ENCODE measurements at places on chromosomes 7 and 10.

DNA sequence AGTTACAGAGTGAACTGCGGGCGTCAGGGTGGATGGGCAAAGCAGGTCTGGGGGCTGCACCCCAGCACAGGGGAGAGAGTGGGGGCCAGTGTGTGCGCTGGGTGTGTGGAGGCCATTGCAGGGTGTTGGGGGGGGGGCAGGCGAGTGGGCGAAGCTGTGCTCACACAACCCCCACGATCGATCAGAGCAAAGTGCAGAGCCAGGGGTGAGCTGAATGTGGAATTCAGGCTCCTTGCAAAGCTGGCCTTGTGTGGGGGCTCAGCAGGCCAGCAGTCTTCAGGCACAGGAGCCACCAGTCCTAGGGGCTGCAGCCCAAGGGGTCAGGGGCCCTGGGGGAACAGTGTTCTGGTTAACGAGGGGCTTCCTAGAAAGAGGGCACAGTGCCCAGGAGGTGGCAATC lies 862 bp upstream of the SHH start:
- no peaks in the 10 kb centered on the region for H3K36me3 ChIP-seq
- H3K4me1 ChIP-seq = peaks cover 22% of the 10 kb centered on the region
- H3K27ac ChIP-seq = no peak overlapping the region
- H3K4me3 ChIP-seq = no peak overlapping the region
- peaks cover 79% of the 10 kb centered on the region for H3K27me3 ChIP-seq

- no peak overlapping the region for H3K27ac ChIP-seq
- H3K36me3 ChIP-seq = no peaks in the 10 kb centered on the region
- no peak for DNase-seq
- H3K4me1 ChIP-seq = no peaks in the 10 kb centered on the region
- no peak overlapping the region for H3K4me3 ChIP-seq
- H3K27me3 ChIP-seq = no peaks in the 10 kb centered on the region
Measured at GRCh38 chr10:43884501-43885105, 235.9 kb upstream of the ZNF32 start.

- H3K27ac ChIP-seq = no peak overlapping the region
- DNase-seq = no peak
- peak overlapping the region; percentile 67 for H3K4me3 ChIP-seq
- no peaks in the 10 kb centered on the region for H3K36me3 ChIP-seq
- peaks cover 18% of the 10 kb centered on the region for H3K4me1 ChIP-seq
Measured at GRCh38 chr7:45922810-45923209, 1.7 kb upstream of the IGFBP3 start.

DNA sequence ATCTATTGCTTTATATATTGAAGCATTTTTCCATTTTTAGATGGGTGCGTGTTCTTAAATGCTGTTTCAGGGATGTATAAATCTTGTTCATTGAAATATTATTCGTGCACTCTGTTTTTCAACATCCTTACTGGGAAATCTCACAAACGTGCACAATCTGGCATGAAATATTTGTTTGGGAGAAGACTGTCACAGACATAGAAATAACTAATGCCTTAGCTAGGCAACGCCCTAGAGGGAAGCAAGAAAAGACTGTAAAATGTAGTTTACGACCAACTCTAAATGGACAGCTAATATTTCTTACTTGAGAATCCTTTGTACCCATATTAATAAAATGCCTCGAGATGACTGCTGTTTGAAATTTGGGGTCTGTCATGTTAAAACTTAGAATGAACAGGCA lies 8.9 kb downstream of the DOCK4 start:
- no peak overlapping the region for H3K4me3 ChIP-seq
- no peaks in the 10 kb centered on the region for H3K27me3 ChIP-seq
- no peaks in the 10 kb centered on the region for H3K4me1 ChIP-seq
- no peak for DNase-seq

GRCh38 chr7:158957921-158958491 lies 101.6 kb downstream of the DYNC2I1 start:
- DNase-seq = peak; percentile 65
- no peak overlapping the region for H3K27ac ChIP-seq
- no peaks in the 10 kb centered on the region for H3K36me3 ChIP-seq
- H3K27me3 ChIP-seq = no peaks in the 10 kb centered on the region
- H3K4me3 ChIP-seq = no peak overlapping the region

DNA sequence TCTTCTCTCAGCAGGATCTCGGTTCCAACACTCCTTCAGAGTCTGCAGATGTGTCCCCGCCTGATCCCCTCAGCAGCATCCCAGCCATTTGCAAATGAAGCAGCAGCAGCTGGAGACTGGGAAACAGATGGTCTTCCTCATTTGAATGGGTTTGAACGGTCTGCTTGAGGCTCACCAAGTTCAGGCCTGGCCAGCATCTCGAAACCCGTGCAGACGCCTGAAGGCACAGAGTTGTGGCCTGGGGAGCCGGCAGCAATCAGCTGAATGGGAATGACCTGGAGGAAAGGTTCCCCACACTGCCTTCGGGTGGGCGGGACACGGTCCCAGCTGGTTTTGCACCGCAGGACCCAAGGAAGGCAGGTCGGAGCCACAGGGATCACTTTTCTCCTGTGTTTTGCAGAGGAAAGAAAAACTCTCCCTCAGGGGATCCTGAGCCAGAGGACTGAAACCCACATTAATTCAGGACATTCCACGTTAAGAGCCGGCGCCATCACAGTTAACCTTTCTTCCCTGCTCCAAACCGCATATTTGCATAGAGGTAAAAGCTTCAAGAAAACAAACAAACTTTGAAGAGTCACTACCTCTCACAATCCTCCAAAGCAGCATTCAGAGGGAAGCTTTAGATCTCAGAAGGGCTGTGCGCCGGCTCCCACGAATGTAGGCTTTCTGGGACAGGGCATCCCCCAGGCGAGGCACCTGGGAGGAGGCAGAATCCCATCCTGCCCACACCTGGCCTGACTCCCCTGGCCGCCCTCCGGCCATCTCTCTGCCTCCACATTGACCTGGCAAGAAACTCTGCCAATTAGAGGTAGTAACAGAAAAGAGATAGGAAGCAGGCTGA lies 17.7 kb downstream of the FGFR2 start:
- peak overlapping the region; percentile 69 for H3K27ac ChIP-seq
- no peaks in the 10 kb centered on the region for H3K36me3 ChIP-seq
- peak; percentile 72 for DNase-seq
- H3K4me1 ChIP-seq = peaks cover 46% of the 10 kb centered on the region
- no peaks in the 10 kb centered on the region for H3K27me3 ChIP-seq

- no peak for DNase-seq
- no peak overlapping the region for H3K27ac ChIP-seq
- no peaks in the 10 kb centered on the region for H3K4me1 ChIP-seq
Measured at GRCh38 chr7:128056901-128057300, 25.7 kb upstream of the LRRC4 start.

DNA sequence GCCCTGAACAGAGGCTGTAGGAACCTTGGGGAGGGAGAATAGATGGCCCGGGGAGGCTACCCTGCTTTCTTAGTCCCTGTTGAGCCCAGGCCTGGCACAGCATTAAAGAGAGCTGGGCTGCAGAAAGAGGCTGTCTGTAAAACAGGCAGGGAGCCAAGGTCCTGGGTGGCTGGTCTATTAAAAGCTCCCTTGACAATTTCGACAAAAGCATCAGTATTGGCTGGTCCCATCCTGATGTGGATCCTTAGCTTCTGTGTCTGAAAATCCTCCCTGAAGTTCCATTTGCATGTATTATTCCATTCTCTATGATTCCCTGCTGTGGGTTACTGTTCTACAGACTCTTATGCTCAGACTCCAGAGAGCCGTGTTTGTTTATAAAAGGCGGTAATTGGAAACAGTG lies 158.5 kb downstream of the GALNT17 start:
- H3K36me3 ChIP-seq = no peaks in the 10 kb centered on the region
- H3K4me3 ChIP-seq = no peak overlapping the region
- DNase-seq = no peak
- no peak overlapping the region for H3K27ac ChIP-seq
- peaks cover 8% of the 10 kb centered on the region for H3K4me1 ChIP-seq
- no peaks in the 10 kb centered on the region for H3K27me3 ChIP-seq

- no peak overlapping the region for H3K4me3 ChIP-seq
- no peak overlapping the region for H3K27ac ChIP-seq
- H3K36me3 ChIP-seq = no peaks in the 10 kb centered on the region
- H3K4me1 ChIP-seq = no peaks in the 10 kb centered on the region
Measured at GRCh38 chr7:141381794-141382427, 169.3 kb upstream of the AGK start.

DNA sequence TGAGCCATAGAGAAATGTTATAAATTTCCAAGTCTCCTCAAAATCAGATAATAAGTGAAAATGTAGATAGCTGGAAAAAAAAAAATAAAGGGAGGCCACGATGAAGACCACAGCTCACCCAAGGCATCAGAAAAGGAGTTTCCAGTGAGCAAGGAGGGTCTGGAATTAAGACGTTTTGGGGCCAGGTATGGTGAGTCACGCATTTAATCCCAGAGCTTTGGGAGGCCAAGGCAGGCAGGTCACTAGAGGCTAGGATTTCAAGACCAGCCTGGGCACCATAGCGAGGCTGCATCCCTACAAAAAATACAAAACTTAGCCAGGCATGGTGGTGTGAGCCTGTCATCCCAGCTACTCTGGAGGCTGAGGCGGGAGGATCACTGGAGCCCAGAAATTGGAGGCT lies 65.5 kb downstream of the ASB13 start:
- no peaks in the 10 kb centered on the region for H3K27me3 ChIP-seq
- no peak overlapping the region for H3K4me3 ChIP-seq
- H3K4me1 ChIP-seq = no peaks in the 10 kb centered on the region

DNA sequence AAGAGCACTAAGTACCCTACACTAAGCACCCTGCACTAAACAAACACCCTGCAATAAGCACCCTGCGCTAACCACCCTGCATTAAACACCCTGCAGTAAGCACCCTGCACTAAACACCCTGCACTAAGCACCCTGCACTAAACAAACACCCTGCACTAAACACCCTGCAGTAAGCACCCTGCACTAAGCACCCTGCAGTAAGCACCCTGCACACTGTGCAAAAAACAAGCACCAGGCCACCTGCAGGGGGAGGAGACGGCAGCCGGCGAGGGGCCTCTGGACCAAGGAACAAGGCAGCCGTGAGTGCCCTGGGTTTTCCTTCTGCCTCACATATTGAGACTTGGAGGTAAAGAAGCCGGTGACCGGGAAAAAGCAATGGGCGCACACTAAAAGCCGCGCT lies 30.2 kb downstream of the KNDC1 start:
- no peaks in the 10 kb centered on the region for H3K4me1 ChIP-seq
- no peak for DNase-seq
- no peaks in the 10 kb centered on the region for H3K36me3 ChIP-seq
- H3K27me3 ChIP-seq = no peaks in the 10 kb centered on the region
- no peak overlapping the region for H3K4me3 ChIP-seq
- H3K27ac ChIP-seq = no peak overlapping the region

- no peaks in the 10 kb centered on the region for H3K4me1 ChIP-seq
- no peaks in the 10 kb centered on the region for H3K36me3 ChIP-seq
- no peak overlapping the region for H3K27ac ChIP-seq
- no peak overlapping the region for H3K4me3 ChIP-seq
Measured at GRCh38 chr7:102834999-102835398, 77.8 kb upstream of the LRRC17 start.

DNA sequence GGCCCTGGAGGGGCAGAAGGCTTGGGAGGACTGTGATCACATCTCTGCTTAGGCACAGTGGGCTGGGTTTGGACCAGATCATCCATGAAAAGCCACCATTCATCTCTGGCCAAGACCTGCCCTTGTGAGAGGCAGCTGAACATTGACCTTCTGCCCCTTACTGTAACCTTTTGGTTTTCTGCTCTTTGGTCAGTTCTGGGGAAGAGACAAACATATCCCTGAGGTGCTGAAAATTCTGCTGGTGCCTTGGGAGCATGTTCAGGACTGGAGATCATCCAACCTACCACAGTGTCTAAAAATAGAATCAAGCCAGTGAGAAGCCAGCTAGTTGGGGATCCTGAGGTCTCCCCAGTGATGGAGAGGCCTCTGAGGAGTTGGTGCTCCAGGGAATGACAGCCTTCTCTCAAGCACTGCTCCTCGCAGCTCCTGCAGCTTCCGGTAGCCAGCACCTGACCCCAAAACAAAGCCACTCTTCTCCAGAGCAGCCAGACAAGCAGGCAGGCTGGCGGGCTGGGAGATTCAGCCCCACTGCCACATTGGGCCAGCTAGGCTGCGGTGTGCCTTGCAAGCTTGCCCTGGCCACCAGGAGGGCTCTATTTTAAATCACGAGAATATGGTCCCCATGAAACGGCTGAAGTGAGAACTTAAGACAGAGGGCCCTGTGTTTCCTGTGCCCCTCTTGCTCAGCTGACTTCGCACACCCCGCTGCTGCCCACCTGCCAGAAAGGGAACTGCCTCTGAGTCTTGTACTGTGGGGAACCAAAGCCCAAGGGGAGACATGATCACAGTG lies 37.8 kb upstream of the UBE2H start:
- H3K27me3 ChIP-seq = no peaks in the 10 kb centered on the region
- no peak overlapping the region for H3K4me3 ChIP-seq
- no peak overlapping the region for H3K27ac ChIP-seq
- no peaks in the 10 kb centered on the region for H3K36me3 ChIP-seq

- no peaks in the 10 kb centered on the region for H3K36me3 ChIP-seq
- H3K27me3 ChIP-seq = peaks cover 100% of the 10 kb centered on the region
- peak; percentile 45 for DNase-seq
- no peak overlapping the region for H3K27ac ChIP-seq
- H3K4me3 ChIP-seq = no peak overlapping the region
- peaks cover 51% of the 10 kb centered on the region for H3K4me1 ChIP-seq
Measured at GRCh38 chr7:157019718-157020451, 9.4 kb upstream of the MNX1 start.

GRCh38 chr7:28064437-28064836 lies 116.2 kb downstream of the JAZF1 start:
- H3K27ac ChIP-seq = no peak overlapping the region
- no peaks in the 10 kb centered on the region for H3K27me3 ChIP-seq
- no peaks in the 10 kb centered on the region for H3K36me3 ChIP-seq
- DNase-seq = no peak
